Left lung (tissue), 14 donors: ENCODE measurements at places on chromosomes 2 and 18.
A peak's percentile ranks its signal among the peaks of the same experiment; 100 is the strongest.

DNA sequence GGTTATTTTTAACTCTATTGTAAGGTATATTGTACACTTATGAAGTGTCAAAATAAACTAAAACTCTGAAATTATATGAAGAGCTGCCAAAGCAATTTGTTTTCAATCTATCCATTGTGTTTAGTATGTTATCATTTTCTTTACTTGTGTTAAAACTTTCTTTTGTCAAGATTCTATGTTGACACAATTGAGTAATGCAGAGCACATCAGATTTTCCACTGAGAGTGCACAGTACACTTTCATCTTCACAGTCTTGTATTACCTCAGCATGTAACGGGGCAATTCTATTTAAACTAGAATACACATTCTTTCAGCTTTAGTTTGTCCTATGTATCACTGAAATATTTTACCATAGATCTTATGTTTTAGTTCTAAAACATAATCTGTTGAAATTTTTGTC is 304.4 kb upstream of the ZC3H15 start:
- no peak for DNase-seq

GRCh38 chr2:197010200-197011020 is 83.9 kb upstream of the PGAP1 start:
- DNase-seq = no peak

DNA sequence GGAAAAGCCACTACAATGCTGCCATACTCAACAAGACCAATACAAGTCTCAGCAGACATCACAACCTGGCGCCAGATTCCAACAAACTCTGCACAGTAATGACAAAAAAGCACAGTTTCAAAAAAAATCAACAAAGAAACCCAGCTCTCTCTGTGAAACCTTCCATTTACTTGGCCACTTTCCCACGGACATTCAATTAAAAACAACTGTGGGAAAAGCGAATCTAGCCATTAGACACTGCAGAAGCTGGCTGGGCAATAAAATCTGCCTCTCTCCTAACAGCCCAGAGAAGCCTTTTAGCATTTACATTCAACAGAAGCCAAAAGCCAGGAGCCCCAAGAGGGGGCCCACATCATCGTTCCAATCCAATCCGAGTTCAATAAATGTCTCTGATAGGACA is 128.9 kb downstream of the HDAC4 start:
- no peak for DNase-seq

DNA sequence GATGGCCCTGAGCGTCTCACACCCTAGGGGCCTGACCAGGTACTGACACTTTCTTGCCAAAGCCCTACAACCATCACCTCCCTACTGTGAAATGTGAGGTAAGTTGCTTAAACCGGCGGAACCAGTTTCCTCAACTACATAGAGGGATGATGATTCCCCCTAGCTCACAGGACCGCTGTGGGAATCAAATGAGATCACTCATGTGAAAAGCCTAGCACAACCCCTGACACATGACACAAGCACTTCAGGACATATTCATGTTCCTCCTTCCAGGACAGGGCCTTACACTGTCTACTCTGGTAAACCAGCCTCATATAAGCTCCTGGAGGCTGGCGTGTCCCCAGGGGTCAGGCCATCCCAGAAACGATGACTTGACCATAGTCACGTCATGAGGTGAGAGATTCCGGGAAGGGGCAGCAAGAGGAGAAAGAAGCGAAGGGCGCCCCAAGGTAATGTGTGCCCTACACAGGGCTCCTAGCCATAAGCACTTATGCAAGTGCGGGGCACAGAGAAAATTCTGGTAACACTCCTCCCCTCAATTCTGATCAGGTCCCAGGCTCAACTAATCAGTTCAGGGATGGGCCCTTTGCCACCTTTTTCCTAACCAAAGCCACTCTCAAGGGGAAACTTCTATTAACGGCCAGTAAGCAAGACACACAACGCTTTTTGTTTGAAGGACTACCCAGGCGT is 49.5 kb downstream of the C2orf42 start:
- no peak for DNase-seq

DNA sequence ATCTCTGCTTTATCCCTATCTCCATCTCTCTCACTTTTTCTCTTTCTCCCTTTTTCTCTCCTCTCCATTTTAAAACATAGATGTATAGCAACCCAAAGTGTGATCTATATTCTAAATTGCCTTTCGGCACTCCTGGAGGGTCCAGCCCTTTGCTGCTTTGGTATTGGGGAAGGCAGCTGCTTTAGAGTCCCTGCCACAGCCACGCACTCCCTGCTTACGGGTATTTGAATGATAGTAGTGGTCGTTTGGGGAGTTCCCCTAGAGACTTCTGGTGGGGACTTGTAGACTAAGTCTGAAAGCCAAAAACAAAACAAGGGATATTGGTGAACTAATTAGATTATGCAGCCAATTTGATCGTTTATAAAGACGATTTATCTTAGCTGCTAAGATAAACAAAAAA is 11.9 kb downstream of the QPCT start:
- DNase-seq = no peak

- DNase-seq = no peak
Measured at GRCh38 chr2:140383781-140384180, 1603.6 kb upstream of the NXPH2 start.

DNA sequence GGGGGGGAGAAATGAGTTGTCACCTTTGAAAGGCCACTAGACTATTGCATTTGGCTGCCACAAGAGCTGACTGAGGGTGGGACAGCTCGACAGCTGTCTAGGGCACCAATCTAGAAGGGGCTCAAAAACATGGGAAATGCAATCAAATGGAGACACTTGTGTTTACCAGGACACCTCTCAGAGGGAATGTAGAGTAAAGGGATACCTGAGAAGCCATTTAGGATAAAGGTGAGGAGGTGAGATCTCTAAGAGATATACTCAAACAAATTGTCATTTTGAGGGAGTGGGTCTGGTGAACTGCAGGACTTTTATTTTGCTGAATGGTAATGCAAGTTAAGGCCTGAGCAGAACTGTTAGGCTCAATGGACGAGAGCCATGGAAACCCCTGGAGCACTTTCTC is 159.8 kb downstream of the DDX1 start:
- DNase-seq = no peak

DNA sequence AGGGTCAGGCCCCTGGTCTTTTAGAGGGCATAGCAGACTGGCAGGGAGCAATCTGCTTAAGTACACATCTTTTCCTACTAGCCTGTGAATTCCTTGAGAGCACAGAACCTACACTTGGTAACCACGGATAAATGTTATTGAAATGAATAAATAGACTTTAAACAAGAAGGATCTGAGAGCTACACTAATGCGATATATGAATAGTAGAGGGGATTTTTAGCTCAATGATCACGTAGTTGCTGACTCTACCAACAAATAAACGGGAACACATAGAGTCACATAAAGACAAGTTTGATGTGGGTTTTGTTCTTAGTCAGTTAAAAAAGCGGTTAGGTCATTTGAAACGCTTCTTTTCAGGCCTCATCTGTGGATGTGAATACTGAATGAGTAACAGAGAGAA is 290.3 kb upstream of the CCDC68 start:
- DNase-seq = no peak

DNA sequence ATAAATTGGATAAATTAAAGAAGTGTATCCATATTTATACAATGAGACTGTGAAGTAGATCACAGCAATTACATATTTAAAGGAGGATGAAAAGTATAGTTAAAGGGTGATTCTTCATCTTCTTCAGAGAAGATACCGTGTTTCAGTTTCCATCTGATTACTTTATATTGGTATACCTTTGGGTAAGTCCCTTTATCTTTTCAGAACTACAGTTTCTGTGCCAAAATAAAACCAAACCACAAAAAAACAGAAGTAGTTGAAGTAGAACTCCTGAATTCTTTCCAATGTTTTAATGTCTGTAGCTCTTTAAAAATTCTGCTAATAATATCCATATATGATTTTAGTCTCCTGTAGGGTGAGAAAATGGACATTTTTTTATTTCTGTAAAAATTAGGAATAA is 231.2 kb upstream of the LINC00305 start:
- no peak for DNase-seq

- DNase-seq = no peak
Measured at GRCh38 chr18:60506682-60507081, 134.1 kb upstream of the MC4R start.

DNA sequence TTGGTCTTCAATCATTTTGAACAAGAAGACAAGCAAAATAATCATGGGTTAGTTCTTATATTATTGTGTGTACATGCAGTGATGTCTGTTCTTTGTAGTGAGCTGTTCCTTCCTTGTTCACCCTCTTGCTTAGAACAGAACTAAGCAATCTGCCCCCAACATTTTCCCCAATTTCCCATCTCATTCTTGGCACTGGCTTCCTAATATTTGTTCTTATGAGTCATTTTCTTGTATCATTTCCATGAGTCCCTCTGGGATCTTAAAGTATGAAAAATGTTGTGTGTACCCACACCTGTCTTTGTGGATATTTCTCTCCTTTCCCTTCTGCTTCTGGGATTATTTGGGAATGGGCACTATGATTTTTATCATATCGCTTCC is 3.5 kb upstream of the IL1B start:
- no peak for DNase-seq

GRCh38 chr2:45776160-45776955 is 124.9 kb downstream of the PRKCE start:
- no peak for DNase-seq

- no peak for DNase-seq
Measured at GRCh38 chr2:111930875-111931274, 32.5 kb downstream of the MERTK start.

DNA sequence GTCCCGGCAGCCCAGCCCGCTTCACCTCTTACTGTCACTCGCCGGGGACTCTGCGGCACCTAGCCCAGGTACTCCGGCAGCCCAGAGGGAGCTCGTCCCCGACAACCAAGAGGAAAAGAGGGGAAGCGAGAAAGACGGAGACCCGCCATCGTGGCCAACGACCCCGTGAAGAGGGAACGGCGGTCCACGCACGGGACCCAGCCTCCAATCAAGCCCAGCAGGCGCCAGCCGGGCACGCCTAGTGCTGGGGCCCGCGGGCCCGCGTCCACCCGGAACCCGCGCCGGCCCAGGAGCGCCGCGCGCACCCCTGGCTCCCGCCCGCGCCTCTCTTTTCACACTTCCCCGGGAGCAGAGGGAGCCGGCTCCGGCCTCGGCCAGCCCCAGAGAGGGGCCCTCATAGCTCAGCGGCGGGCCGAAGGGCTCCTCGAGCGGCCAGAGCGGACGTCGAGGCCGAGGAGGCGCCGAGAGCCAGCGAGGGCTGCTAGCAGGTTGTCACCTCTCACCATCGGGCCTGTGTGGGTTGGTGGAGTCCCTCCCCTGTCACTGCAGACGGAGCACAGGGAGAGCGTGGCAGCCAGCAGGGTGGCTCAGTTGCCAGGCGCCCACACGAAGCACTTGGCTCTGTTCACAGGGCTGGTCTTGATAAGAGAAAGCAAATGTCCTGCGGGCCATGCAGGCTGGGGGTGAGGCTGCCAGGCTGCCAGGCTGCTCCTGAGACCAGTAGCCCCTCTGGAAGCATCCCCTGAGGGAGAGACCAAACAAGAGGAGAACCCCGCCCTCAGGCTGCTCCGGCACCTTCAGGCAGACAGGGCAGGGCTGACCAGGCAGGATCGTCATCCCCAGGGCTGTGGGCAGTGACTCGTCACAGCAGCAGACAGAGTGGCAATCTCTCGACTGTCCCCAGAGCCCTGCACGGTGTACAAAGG is 36.9 kb upstream of the KLF11 start:
- DNase-seq = no peak

DNA sequence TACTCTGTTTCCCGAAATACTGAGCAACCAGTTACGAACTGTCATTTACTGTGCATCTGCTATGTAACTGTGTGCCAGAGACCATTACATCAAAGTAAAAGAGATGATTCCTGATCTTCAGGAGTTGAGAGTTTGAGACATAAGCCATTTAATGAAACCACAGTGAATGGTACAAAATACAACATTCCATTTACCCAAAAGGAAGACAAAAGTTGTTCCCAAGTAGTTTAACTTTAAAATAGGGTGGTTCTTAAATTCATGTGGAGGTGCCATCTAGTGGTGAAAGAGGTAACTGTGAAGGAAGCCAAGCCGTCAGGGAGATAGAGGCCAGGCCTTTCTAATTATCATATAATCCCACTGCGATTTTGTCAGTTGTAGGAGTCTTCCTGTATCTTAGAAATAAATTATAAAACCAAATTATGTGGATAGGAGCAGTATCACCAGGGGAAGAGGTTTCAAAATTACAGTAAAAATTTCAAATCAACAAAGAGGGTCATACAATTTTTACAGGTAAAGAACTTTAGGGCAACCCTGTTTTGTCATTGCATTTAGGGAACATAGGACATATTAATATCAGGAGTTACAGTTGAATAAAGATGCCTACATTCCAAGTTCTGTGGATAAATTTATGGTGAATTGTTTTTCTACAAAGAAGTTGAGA is 67.7 kb downstream of the EPAS1 start:
- DNase-seq = no peak

GRCh38 chr2:241036397-241036963 is 38.1 kb downstream of the SNED1 start:
- DNase-seq = peak; percentile 30

GRCh38 chr2:223855426-223855825 is 18.0 kb upstream of the AP1S3 start:
- no peak for DNase-seq

GRCh38 chr2:39849064-39849463 is 70.0 kb upstream of the THUMPD2 start:
- no peak for DNase-seq

GRCh38 chr2:1518331-1518803 is 105.1 kb downstream of the TPO start:
- DNase-seq = no peak

- no peak for DNase-seq
Measured at GRCh38 chr2:188293601-188294351, 2.1 kb downstream of the GULP1 start.

GRCh38 chr2:178412047-178412446 is 38.9 kb downstream of the PRKRA start:
- DNase-seq = no peak

DNA sequence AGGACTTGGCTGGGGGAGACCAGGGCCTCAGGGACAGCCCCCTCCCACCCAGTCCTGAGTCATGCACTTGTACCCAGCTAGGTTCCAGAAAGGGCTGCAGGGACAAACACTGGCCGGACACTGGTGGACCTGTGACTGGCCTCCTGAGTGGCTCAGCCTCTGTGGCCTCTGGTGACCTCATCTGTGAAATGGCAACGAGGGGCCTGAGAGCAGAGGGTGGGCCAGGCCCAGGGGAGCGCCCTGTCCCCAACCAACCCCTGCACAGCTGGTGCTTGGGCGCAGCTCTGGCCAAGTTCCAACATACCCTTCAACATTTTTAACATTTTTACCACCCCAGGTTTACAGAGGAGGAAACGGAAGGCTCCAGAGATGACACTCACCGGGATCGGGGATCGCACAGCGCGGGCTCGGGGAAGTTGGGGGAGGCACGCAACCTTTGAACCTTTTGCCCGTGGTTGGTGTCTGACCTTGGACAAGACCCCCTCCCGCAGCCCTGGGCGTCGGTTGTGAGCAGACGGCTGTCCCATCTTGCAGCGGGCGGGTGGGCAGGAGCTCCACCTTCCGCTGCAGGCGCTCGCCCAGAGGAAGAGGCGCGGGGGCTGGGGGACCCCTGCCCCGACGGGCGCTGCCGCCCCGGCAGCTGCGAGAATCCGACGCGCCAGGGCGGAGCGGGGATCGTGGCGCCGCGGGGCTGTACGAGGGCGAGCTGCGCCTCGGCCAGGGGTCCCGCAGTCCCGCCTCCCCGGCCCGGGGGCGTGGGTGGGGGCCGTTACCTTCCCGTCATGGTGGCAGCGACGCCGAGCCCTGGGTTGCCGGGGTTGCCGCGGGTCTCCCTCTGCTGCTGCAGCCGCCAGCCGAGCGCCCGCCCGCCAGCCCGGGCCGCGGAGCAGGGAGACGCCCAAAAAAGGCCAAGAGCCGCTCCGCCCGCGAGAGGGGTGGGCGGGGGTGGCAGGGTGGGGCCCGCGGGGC is 805 bp downstream of the LIMS2 start:
- DNase-seq = no peak
